C1 segment of cervical spinal cord (tissue), 14 donors: ENCODE measurements at places on chromosomes 6 and 20.

DNA sequence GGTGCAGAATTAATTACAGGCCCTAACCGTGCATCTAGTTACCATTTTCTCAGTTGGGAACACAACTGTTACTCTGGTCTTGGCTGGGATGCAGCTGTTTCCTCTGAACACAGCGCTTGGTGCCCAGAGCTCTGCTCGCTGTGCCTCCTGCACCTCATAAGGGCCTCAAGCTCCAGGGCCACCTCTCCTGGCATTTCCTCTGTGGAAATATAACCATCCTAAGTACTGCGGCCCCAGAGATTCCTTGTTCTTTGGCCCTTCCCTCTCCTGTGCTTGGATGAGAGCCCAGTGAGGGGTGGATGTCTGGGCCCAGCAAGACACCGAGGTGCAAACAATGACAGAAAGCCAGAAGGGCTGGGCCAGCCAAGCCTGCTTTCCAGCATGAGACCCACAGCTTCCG lies 169.9 kb upstream of the CST7 start:
- no peak for DNase-seq

DNA sequence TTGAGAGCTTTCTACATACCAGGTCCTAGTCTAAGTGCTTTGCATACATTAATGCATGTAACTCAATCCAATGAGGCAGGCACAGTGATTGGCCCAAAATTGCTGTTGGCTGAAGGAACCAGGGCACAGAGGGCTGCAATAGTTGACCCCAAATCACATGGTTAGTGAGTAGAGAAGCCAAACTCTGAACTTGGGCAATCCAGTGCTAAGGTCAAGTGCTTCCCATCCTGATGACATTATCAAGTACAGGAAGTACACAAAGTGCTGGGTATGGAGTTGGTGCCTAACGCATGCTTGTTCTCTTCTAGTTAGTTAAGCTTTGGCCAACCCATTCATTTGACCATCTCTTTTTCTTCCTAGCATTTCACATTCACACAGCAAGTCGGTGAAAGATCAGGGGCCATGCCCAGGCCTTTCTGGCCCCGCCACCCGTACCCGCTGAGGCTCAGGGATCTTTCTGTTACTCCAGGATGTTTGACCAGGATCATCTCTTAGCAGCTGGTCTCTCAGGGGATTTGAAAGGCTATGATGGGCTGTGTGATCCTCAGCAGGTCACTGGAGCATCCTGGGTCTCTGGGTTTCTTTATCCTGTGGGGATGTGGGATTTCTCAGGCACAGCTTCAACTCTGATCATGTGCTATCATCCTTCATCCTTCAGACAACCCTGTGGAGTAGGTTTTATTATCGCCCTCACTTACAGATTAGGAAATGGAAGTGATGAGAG lies 7.0 kb downstream of the KCNB1 start:
- DNase-seq = no peak

- no peak for DNase-seq
Measured at GRCh38 chr6:137967689-137968454, 100.8 kb downstream of the TNFAIP3 start.

DNA sequence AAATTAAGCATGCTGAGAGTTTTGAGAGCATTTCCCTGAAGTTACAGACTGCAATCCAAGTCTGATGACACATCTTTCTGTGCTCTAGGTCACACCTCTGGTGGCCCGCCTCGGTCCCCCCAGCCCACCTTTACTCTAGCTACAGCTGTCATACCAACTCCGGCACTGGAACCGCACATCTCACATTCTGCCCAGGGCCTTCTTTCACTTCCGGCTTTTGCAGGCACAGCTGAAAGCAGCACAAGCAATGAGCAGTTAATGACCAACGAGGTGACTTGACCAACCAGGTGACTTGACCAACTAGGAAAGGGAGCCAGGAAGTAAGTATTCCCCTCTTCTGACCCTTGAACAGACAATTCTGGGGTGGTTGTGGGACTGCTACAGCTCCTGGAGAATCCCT lies 88.6 kb upstream of the MOCS1 start:
- no peak for DNase-seq

DNA sequence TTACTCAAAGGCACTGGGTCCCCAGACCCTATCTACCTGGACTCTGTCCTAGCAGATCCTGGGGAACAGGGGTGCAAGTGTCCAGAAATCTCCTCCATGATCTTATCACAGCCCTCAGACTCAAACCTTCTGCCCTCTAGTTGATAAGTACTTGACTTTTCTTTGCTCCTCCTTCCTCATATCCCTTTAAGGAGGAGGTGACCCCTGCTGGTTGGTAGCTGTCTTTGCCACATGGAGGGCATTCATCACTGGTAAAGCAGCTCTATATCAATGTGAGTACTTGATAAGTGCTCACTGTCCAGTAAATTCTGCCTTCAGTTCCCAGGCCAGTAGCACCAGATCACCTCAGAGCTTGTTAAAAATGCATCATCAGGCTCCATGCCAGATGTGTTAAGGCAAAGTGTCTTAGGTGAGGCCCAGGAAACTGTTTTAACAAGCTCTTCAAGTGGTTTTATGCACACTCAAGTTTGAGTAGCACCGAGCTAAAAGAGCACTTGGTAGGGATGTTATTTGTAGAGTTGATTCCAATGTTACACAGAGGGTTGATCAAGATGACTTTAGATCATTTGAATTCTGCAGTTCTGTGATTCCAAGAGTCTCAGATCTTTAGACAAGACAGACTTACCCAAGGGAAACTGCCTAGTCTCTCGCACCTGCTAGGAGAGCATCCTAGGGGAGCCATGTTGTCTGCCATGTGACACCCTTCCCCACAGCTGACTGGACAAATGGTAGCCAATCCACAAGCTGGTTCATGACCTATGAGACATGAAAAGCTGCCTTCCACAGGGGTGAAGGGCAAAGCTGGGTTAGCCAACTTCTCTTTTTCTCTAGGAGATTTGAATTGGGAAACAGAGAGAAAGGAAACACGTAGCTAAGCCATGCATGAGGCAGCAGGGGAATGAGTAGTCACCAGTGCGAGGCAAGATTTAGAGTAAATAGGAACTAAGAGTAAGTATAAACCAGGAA lies 18.6 kb downstream of the TREML2 start:
- DNase-seq = no peak

- DNase-seq = no peak
Measured at GRCh38 chr6:46135176-46135575, 5.4 kb downstream of the ENPP4 start.
